Fibroblast of the aortic adventitia (primary cell): ENCODE measurements at places on chromosomes 16 and 17.

DNA sequence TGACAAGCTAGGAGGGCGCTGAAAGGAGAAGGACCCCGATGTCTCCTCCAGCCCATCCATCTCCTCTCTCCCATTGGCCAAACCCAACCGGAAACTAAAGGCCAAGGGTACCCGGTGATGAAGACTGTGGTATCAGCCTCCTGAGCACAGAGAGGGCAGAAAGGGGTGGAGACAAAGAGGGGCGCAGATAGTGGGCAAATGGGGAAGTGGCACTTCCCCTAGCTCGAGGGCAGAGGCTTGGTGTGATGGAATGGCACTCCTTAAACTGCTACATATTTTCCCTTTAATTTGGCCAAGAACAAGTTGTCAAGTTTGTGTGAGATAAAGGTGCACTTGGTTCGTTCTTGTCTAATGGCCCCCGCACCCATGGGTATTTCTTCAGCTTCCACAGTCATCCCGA lies 27.8 kb downstream of the IL4R start:
- DNase-seq = no peak

- DNase-seq = no peak
These were observed 492.5 kb upstream of the SOX9 start for GRCh38 chr17:71628306-71628705.

- DNase-seq = peak; percentile 30
These were observed 2.8 kb downstream of the HAGH start for GRCh38 chr16:1823821-1824220.

- DNase-seq = no peak
These were observed 26.8 kb downstream of the ENDOV start for GRCh38 chr17:80441598-80442322.

DNA sequence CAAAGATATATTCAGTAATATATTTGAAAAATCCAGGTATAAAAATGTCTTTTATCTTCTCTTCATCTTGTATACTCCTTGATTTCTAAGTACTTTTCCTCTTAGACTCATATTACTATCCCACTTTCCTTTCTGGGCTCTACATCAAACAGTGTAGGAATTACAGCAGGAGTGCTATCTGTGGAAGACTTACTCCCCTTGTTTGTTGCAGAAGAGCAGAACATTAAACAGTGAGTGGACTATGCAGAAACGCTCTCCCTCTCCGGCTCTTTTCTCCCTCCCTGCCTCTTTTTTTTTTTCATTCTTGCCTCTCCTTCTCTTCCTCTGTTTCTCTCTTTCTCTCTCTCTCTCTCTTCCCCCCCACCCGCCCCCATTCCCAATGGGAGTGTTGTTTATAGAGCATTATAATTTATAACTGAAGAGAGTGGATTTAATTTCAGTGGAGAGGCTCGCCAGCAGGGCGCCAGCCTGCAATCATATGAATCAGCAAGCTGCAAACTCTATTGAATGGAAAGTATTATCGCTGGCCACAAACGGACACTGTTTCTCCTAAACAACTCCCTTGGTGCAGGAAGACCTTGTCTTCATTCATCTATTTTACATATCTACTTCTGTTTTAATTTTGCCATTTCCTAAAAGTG lies 242.3 kb upstream of the TBX2 start:
- DNase-seq = peak; percentile 22

GRCh38 chr16:23379707-23380106 lies 73.3 kb downstream of the COG7 start:
- no peak for DNase-seq

DNA sequence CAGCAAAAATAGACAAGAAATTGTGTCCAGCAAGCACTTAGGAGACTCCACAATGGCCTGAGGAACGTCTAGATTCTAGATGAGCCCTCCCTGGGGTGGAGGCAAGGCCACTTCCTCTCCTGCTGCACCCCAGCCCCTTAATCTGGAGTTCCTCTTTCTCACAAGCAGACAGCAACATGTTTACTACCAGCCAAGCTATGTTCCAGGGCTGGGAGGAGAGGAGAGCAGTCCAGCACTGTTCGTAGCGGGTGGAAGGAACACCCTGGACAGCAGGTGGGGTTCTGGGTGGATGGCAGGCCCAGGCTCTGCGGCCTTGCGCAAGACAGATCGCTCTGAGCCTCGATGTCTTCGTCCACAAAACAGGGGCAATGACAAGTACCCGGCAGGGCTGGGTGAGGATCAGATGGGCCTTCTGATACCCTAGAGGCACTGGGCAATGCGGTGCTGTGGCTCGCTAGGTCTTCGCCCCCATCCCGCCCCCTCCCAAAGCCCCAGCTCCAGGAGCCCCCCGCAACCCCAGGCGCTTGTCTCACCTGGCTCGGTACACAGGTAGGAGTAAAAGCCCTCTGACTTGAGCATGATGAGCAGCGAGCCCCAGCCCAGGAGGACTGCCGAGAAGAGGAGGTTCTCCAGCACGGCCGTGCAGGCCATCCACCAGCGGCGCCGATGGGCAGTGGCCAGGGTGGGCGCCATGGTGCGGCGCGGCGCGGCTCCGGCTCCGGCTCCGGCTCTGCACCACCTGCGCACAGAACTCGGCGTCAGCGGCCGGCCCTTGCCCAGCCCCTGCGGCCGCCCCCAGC lies 1.3 kb downstream of the SLC43A2 start:
- DNase-seq = no peak

DNA sequence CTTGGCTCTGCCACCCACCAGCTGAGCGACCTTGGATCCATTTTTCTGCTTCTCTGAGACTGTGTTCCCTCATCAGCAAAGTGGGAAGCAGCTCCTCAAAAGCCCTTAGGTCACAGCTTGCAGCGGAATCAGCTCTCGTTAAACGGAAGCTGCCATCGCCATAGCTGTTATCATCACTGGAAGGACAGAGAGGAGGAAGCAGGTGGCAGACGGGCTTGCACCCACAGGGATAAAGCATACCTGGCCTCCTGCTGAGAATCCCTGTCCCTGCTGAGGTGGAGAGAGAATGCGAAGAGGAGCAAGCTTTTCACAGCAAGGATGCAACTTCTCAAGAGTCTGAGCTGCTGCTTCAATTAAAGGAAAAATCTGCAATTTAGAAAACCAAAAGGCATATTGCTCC lies 106.6 kb downstream of the CLEC16A start:
- no peak for DNase-seq

DNA sequence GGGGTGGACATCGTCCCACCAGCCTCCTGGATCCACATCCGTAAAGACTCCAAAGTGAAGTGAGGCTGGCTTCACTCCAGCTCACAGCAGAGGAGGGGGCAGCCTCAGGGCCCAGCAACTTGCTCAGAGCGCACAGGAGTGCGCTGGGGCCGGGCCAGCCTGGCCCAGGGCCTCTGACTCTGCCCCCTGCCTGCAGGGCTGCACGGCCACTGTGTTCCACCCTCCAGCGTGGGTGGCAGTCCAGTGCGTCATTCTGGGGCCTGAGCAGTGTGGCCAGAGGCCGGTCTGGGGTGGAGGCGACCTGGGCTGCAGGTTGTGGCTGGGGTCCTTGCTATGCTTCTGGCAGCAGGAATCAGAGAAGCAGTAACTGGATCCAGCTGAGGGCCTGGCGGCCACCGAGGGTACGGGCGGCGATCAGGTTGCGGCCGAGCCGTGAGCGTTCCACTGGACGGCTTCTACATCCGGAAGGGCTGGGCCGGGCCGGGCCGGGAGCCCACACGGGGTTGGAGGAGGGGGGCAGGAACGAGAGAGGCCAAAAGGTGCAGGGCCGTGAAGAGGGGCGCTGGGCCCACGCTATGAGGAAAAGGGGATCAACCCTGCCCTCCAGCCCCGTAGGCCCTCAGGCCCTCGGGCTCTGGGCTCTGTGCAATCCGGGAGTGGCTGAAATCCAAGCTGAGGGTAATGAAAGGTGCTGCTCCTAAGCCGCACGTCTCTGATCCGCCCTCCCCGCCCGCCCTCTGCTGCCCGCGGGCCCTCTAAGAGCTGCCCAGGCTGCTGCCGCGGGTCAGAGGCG lies at the start of gene FSCN2:
Gene FSCN2, plus strand, starts transcription at position 787 of the 793 bp plus-strand sequence. CDS start 155 bp downstream, outside the sequence.
- DNase-seq = no peak

DNA sequence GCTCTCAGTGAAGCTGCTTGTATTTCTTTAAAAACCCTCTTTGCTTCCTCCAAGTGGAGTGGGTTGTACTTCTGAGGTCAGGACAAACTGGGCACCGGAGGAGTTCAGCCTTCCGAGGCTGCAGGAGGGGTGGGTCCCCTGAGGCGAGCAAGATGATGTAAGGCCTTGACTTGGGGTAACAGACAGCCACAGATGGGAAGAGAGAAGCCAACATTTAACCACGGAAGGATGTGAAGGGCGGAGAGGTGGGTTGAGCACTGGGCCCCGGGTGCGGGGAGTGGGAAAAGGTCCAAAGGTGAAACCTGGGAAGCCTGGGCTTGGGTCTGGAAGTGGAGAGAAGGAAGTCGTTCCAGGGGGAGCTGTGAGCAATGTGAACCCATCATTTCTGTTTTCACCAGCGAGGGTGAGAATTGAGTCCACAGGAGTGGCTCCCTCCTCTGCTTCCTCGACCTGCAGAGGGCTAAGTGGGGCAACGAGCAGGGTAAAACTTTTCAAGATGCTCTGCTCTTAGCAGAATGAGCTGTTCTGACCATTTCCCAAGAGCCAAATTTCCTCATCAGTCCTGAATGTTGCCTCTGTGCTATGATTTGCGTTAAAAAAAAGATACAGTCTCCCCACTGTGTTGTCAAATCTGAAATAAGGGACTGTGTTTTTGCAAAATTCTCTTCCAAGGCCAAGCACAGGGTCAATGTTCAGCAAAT lies 137.7 kb upstream of the CRHR1 start:
- no peak for DNase-seq

GRCh38 chr16:70650216-70650615 lies 3.9 kb downstream of the IL34 start:
- no peak for DNase-seq

DNA sequence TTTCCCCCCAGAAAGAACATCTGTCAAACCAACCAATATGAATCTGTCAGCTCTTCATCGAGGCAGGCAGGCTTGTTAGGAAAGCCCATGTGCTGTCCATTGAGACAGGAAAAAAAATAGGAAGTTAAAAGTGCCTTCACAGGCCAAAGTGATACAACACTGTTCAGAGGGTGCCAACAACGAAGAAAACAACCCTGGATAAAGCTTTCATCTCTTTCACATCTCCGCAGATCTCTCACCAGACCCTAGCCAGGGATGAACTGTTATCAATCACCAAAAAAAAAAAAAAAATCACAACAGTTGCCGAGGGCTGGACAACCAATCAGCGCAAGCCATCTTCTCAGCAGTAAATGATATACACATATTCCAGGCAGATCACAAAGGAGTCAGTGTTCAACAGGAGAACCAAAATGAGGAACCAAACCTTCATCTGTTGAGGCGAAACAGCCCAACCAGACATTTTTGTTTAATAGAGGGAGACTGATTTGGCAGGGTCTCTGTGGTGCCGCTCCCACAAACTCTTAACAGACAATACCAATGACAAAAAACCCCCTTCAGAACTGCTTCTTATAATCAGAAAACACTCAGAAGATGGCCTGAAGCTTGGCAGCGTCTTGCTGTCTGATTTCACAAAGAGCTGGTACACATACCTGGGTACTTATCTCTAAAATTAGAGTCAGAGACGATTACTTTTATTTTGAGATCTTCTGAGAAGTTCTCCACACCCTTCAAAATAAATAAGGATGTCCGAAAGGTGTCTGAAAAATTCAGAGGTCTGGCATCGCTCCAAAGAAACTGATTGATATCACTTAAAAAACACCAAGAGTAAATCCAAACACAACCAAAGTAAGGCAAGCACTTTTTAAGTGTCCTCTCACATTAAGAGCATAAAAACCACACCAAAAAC lies 1.8 kb downstream of the MAP3K14 start:
- no peak for DNase-seq

- no peak for DNase-seq
These were observed 9.6 kb downstream of the COTL1 start for GRCh38 chr16:84608282-84608681.

- DNase-seq = peak; percentile 24
These were observed 15.3 kb downstream of the MPP2 start for GRCh38 chr17:43891851-43892646.

DNA sequence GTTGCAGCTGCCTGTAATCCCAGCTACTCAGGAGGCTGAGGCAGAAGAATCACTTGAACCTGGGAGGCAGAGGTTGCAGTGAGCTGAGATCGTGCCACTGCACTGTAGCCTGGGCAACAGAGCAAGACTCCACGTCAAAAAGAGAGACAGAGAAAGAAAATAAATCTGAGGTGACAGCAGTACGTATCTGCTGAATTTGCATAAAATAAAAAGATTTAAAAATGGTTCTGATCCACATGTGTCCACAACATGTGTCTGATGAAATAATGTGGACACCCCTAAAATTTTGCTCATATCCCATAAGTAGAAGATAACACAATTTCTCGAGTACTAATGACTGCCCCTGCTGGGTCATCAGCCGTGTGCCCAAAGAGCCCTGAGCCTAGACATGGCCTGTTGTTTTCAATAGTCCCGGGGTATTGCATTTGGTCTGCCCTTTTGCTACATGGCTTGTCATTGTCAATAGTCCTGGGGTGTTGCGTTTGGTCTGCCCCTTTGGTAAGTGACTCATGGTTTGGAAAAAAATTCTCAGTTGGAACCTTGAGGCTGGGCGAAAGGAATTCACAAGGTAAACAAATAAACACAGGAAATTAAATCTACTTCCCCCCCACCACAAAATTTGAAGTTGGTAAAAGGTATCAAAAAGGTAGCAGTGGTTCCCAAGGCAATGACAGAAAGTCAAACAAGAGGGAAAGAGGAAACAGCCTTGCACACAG lies 434.6 kb upstream of the MAF start:
- no peak for DNase-seq

DNA sequence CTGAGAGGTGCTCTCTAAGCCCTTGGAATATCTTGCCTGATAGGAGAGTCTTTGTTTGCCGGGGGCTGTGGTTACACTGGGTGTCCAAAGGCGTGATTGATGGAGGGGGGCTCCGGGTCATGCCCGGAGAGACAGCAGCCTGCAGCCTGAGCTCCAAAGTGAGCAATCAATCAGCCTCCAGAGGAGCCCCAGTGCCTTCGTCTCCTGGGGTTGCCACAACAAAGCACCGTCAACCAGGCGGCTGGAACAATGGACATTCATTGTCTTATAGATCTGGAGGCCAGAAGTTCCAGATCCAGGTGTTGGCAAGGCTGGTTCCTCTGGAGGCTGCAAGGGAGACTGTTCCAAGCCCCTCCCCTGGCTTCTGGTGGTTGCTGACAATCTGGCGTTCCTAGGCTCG lies 24.0 kb upstream of the GINS2 start:
- DNase-seq = no peak

- no peak for DNase-seq
These were observed 34.1 kb upstream of the ENPP7 start for GRCh38 chr17:79696610-79696982.

DNA sequence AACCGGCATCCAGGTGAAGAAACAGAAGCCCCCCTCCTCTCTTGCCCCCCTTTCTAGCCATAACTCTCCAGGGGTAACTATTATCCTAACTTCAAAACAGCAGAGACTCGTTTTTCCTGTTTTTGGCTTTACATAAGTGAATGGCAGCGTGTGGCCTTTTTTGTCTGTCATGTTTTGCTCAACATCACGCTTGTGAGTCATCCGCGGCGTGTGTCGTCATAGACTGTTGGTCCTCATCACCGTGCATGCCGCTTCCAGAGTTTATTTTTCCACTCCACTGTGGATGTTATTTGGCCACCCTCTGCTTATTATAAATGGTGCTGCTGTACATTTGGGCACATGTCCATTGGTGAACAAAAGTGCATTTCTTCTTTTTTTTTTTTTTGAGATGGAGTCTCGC lies 52.6 kb downstream of the ERN1 start:
- DNase-seq = no peak
